ENCODE measurements at places on chromosomes 6 and 20. TPM values are rescaled to one million over a fixed set of nuclear protein-coding genes. Genes with fewer than 3 reads are reported as not detected.

The SPACA1 gene
- not detected for total RNA-seq

The ENPP4 gene
- 5.4 TPM for total RNA-seq

The USP49 gene
- total RNA-seq, result 5.4 TPM

The XPO5 gene
- 86.4 TPM for total RNA-seq

The CARMIL1 gene
- total RNA-seq, result 4.0 TPM

The LHFPL5 gene
- not detected for total RNA-seq

The POM121L2 gene
- total RNA-seq, result not detected

The SOX18 gene
- 18.7 TPM for total RNA-seq

The HLA-DOA gene
- total RNA-seq, result 0.08 TPM

The RHAG gene
- 0.23 TPM for total RNA-seq

The ITPR3 gene
- 65.8 TPM for total RNA-seq

The TNFRSF6B gene
- total RNA-seq, result not detected

The TIAM2 gene
- total RNA-seq, result 14.9 TPM

The TRMT11 gene
- 34.3 TPM for total RNA-seq

The TNF gene
- 0.64 TPM for total RNA-seq

The PTK6 gene
- total RNA-seq, result 6.5 TPM

The C6orf58 gene
- total RNA-seq, result not detected

The MYLK4 gene
- 0.85 TPM for total RNA-seq

The BANF2 gene
- total RNA-seq, result not detected

The PAQR8 gene
- 3.6 TPM for total RNA-seq

The EXOC2 gene
- total RNA-seq, result 30.5 TPM

The BPIFA1 gene
- not detected for total RNA-seq

The ZSCAN16 gene
- total RNA-seq, result 5.3 TPM

The RIPPLY2 gene
- total RNA-seq, result 6.5 TPM

The LTB gene
- total RNA-seq, result 3.7 TPM

The PPIL6 gene
- 2.2 TPM for total RNA-seq

The CALHM4 gene
- not detected for total RNA-seq

The LPA gene
- 0.21 TPM for total RNA-seq

The CDH22 gene
- total RNA-seq, result not detected

The PHACTR2 gene
- 59.9 TPM for total RNA-seq

The NOX3 gene
- not detected for total RNA-seq

The DLL1 gene
- total RNA-seq, result 2.4 TPM

The PGC gene
- 0.18 TPM for total RNA-seq

The RNF144B gene
- 5.6 TPM for total RNA-seq

The MAS1 gene
- total RNA-seq, result not detected

The NKX2-2 gene
- total RNA-seq, result not detected

The FAM217A gene
- total RNA-seq, result not detected

The SMLR1 gene
- 0.08 TPM for total RNA-seq

The ESR1 gene
- total RNA-seq, result 0.03 TPM

The CDH26 gene
- total RNA-seq, result 0.46 TPM

The HCK gene
- 0.98 TPM for total RNA-seq

The NRSN1 gene
- total RNA-seq, result not detected

The MYB gene
- total RNA-seq, result 1.3 TPM

The TCP11 gene
- total RNA-seq, result not detected

The BPI gene
- not detected for total RNA-seq

The SAMD3 gene
- total RNA-seq, result not detected

The WFDC12 gene
- total RNA-seq, result not detected

The ABT1 gene
- total RNA-seq, result 18.0 TPM

The UST gene
- total RNA-seq, result 0.15 TPM

The TPX2 gene
- 248 TPM for total RNA-seq

The PRR18 gene
- total RNA-seq, result 0.23 TPM

The EBF4 gene
- 6.8 TPM for total RNA-seq

Data from Panc1 (cell line).